ENCODE measurements at places on chromosomes 5 and 9.

DNA sequence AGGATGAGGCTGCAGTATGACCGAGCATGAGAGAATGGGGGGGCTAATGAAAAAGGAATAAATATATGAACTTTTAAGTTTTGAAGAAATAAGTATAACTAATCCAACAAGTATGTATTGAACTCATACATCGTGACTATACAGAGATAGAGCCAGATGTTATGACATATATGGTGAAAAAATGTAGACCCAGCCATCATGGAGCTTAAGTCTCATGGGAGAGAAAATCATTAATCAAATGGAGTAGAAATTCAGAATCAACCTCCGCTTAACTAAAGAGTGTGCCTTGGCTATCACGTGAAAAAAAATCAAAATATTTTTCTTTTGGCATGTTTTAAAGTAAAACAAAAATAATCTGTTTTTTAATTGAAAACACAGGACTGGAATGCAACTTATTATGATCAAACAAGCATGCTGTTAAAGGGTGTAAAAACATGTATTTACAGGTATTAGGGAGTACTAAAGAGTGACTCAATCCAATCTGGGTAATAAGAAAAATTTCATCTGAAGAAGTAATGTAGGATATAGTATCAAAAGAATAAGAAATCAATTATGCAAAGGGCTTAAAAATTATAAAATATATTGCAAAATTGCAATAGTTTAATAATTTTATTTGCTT, 868.5 kb upstream of the NUDT12 start:
- DNase-seq = no peak

GRCh38 chr5:153080940-153081339, 409.5 kb upstream of the GRIA1 start:
- DNase-seq = no peak

- no peak for DNase-seq
Measured at GRCh38 chr9:124264823-124265233, 7.1 kb downstream of the NEK6 start.

DNA sequence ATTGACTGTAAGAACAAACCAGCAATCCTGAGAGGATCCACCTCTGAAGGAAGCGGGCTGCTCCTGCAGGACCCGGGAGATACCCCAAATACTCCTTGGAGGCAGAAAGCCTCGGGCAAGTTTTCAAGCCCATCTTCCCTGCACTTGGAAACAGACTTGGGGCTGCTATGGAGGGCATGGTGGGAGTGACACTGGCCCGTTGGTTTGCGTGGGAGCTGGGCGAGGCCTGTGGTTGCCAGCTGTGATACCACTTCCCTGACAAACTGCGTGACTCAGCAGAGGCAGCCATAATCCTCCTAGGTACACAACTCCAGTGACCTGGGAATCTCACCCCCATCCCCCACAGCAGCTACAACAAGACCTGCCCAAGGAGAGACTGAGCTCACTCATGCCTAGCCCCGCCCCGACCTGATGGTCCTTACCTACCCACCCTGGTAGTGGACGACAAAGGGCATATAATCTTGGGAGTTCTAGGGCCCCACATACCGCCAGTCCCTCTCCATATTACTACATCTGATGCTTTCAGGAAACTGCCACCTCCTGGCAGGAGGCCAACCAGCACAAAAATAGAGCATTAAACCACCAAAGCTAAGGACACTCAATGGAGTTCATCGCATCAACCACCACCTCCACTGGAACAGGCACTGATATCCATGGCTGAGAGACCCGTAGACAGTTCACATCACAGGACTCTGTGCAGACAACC, 38.1 kb upstream of the VLDLR start:
- DNase-seq = no peak

GRCh38 chr5:60494144-60494543, 205.8 kb downstream of the DEPDC1B start:
- no peak for DNase-seq

GRCh38 chr5:31410089-31410488, 121.8 kb downstream of the DROSHA start:
- no peak for DNase-seq

GRCh38 chr9:94799578-94800264, 73.2 kb downstream of the AOPEP start:
- DNase-seq = no peak

DNA sequence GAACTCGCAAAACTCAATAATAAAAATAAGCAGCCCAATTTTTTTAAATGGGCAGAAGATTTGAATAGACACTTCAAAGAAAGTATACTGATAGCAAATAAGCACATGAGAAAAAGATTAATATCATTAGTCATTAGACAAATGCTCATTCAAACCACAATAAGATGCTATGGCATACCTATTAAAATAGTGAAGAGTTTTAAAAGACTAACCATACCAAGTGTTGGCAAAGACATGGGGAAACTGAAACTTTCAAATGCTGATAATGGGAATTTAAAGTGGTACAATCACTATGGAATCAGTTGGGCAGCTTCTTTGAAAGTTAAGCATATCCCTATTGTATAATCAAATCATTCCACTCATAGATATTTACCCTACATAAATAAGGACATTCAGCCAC, 26.6 kb upstream of the ORM1 start:
- DNase-seq = no peak

DNA sequence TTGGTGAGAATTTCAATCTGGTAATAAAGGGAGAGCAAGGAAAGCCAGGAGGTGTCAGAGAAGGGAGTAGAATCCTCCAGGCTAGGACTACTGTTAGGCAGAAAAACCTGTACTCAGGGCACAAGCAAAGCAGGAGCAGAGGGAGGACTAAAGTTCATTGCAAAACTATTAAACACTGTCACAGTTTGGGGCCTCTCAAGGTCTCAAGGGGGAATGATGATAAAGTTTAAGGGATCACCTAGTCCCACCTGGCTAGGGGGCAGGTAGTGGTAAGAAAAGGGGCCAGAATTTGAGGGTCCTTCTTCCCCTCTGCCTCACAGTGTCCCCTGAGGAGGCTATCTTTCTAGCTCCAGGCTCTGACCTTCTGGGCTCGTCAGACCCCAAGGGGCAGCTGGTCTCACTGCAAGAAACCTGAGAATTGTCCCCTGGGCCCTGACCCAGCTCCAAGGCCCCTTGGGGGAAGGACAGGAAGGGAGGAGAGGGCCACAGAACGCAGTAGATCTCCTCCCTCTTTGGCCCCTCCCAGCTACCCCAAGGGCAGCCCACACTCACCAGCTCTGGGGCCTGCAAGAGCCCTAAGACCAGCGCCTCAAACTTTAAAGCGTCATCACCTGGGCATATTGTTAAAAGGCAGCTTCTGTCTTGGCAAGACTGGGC, 974 bp downstream of the CCDC69 start:
- no peak for DNase-seq

GRCh38 chr5:172479034-172479783, 24.9 kb upstream of the SH3PXD2B start:
- peak; percentile 30 for DNase-seq

- DNase-seq = no peak
Measured at GRCh38 chr5:125408448-125409233, 662.2 kb upstream of the ZNF608 start.

DNA sequence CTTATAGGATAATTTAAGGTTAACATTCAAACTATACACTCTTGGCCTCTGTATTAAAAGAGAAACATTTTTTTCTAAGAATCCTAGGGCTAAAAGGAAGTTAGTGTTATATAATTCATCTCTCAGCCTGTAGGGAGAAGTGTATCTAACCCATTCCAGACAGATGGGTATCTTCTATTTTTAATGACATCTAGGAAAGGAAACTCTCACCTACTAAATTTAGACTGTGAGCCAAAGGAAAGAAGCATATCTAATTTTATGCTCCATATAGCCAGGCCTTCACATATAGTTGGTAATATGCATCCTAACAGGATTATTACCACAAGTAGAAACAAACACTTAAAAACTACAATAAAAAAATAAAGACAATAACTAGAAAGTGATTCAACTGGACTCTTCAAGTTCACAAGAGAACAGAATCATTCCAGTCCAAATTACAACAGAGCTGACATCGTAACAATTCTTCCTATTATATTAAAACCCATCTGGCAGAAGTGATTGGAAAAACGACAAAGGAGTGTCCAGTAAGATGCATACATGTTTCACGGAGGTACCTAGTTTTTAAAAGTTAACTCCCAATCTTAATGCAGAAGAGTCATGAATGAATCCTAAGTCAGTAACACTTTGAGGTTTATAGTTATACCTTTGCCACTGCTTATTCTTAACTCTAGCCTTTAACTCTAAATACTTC, 39.4 kb downstream of the SCAI start:
- no peak for DNase-seq

- peak; percentile 53 for DNase-seq
Measured at GRCh38 chr9:113581865-113582697, 118.6 kb downstream of the RGS3 start.

DNA sequence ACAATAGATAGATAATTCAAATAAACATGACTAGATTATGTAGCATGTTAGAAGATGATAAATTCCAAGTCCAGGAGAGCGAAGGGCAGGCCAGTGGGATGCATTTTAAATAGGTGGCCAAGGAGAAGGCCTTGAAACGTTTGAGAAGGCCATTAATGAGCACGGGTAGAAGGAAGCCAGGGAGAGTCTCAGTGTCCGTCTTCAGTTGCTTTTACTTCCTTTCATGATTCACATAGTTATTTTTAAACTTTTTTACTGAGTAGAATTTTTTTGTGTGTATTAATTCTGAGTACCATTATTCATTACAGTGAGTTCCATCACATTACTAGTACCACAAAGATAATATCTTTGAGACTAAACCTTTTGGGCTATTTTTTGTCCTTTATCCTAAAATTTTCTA, 259.2 kb downstream of the ARRDC3 start:
- no peak for DNase-seq

- DNase-seq = no peak
Measured at GRCh38 chr9:38278457-38278856, 114.0 kb upstream of the ALDH1B1 start.

- no peak for DNase-seq
Measured at GRCh38 chr5:167720259-167720658, 571.2 kb upstream of the WWC1 start.

- no peak for DNase-seq
Measured at GRCh38 chr5:17021602-17021932, 85.5 kb upstream of the MYO10 start.

- DNase-seq = no peak
Measured at GRCh38 chr5:177194268-177194667, 60.7 kb downstream of the NSD1 start.

DNA sequence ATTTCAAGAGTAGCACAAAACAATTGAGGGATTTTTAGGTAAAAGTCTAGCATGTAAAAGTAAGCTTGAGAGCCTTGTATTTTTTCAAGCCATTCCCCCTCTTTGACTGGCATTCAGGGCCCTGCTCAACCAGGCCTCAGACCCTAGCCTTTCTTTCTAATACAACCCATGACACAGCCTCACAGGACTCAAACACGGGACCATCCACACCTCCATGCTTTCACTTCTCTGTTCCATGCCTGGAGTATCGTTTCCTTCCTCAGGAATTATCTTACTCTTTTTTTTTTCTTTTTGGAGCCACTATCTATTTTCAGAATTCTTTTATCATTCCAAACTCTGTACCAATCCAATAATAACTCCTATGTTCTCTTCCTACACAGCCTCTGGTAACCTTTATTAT, 560.2 kb upstream of the CLINT1 start:
- DNase-seq = no peak

All from stimulated activated CD4-positive, alpha-beta T cell treated with anti-CD3 and anti-CD28 coated beads, Interleukin-1b, Interleukin-23, amount 100 ng/mL, for 4 hours (primary cell).